ENCODE measurements at places on chromosomes 11 and 22.
A peak's percentile ranks its signal among the peaks of the same experiment; 100 is the strongest.

GRCh38 chr11:61418136-61418535 lies 11.6 kb downstream of the CPSF7 start:
- DNase-seq = no peak

DNA sequence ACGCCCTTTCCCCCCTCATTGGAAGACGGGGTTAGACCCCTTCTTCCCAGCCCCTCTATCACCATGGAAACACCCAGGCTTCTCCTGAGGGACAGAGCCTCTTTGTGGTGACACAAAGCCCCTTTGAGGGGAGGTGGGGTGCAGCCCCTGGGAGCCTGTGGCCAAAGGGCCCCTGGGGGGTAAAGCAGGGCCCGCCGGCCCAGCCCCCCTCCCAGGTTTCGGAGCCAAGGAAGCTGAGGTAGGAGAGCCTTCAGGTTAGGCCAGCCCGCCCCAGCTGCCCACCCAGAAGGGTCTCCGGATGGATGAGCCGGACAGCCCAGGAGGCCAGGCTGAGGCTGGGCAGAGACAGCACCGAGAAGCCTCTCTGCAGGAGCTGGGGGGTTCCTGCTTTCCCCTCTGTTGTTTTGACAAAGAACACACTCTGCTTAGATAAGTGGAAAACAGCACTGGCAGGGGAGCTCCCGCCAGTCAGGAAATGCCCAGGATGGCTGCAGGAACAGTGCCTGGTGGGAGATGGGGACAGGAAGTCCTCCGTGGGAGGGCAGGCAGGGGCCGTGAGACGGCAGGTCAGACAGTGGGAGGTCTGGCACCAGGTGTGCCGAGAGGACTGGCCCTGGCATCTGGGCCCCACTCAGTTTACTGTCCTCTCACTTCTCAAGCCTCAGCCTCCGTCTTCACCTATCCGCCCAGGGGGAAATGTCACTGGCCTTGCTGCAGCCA lies 18.2 kb downstream of the ARVCF start:
- DNase-seq = no peak

DNA sequence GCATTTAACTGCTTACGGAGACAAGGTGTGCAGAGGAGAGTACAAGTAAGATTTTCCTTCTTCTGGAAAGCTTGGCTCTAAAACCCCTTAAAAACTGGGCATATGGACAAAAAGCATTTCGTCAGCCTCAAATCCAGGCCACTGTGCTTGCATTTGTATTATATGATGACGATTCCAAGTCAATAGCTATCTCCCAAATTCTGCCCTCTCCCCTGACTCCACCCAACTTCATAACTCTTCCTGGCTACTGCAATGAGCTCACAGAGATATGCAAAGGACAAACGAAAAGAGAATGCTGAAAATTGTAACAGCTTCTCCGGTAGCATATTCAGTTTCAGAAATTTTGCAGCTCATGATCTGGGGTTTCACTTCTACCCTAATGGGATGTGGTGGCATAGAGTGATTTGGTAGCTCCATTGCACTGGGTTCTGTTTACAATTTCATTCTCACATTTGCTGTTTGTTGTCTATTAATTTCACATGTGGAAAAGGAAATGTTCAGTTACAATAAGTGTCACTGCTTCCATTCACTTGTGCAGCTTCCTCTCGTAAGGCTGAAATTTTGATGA lies 45.6 kb upstream of the CHRM4 start:
- DNase-seq = no peak

DNA sequence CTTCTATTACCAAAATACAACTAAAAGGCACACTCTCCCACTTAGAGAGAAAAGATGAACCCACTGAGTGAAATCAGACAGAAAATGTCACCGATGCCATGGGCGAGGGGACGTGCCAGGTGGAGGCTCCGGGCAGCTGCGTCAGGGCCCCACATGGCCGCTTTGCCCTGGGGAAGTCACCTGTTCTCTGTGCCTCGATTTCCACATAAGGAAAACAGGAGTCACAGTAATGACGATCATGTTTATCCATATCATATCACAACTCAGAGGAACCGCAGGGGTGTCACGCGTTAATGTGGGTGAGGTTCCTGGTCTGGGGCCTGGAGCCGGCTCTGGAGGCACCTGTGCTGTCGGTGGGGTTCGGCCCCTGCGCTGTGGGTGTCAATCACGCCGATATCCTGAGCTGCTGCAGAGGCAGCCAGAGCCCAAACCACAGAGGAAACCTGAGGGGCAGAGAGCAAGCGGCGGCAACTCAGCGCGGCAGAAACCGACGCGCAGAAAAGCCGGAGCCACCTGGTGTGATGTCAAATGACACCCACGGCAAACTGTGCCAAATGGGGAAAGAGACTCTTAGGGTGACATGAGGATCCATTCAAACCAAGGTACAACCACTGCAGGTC lies 243.7 kb downstream of the BRD1 start:
- DNase-seq = no peak

DNA sequence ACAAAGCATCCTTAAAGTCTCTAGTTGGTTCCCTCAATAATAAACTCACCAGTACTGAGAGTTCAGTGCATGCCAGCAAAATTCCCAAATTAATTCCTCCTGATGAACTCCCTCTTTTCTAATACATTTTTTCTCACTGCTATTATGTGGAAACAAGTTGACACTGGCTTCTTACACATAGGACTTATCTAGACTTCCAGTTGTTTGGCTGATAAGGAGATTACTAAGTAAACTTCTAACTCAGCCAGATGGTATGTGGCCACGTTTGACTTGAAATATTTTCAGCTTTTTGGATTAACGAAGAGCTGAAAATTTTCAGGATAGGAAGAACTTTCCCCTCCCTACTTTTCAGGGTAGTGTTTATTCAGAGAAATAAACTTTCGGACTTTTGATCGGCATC lies 1154.2 kb upstream of the TENM4 start:
- no peak for DNase-seq

GRCh38 chr11:92443199-92443598 lies 218.6 kb downstream of the FAT3 start:
- DNase-seq = no peak

DNA sequence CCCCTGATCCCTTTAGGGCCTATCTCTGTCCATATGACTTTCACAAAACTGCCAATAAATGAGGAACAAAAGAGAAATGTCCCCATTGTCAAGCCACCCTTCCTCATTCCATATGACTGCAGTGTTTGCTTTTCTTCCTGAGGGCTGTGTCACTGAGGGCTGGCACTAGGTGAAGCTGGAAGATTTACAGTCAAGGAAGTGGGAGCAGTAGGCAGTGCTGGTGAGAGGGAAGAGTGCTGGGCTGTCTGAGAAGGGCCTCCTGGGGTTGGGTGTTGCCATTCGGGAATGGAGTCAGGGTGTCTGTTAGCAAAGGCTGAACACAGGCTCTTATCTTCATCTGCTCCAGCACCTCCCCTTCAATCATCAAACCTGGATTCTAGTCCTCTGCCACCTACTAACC lies 30.9 kb downstream of the INSC start:
- DNase-seq = no peak

- DNase-seq = no peak
These were observed 42.4 kb upstream of the WNT7B start for GRCh38 chr22:46019351-46019750.

DNA sequence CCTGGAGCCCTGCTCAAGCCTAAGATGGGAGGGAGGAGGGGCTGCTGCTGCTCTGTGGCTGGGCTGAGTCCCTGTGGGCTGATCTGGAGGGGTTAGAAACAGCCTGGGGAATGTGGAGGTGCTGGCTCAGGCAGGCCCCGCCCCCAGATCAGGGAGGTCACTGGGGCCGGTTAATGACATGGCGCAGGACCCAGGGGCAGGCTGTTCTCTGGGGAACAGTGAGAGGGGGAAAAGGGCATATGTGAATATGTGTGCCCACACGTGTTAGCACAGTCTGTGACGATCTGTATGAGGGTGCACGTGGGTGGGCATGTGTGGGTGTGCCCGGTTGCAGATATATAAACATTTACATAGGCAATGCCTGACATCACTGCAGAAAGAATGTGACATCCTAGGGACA lies 143.5 kb downstream of the MIAT start:
- no peak for DNase-seq

DNA sequence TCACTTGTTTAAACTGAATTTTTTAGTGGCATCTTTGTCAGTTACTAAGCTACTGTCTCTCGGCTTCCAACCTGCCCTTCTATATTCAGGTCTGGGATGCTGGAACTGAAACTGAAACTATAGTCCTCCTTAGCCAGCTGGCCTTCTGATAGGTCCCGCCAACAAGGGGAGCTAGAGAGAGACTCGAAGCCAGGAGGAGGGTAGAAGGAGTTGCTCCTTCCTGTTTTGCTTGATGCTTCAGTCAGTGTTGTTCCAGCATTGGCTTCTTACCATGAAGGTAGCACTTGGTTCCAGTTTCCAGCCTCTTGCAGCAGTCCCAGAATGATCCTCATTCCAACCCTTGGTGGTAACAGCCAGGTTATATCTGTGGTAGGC lies 32.9 kb upstream of the HORMAD2 start:
- peak; percentile 8 for DNase-seq

GRCh38 chr22:42881982-42882656 lies 25.0 kb upstream of the ARFGAP3 start:
- no peak for DNase-seq

GRCh38 chr22:30564045-30564760 lies 10.3 kb downstream of the GAL3ST1 start:
- DNase-seq = no peak

GRCh38 chr11:30538251-30538650 lies 47.9 kb downstream of the MPPED2 start:
- DNase-seq = no peak

DNA sequence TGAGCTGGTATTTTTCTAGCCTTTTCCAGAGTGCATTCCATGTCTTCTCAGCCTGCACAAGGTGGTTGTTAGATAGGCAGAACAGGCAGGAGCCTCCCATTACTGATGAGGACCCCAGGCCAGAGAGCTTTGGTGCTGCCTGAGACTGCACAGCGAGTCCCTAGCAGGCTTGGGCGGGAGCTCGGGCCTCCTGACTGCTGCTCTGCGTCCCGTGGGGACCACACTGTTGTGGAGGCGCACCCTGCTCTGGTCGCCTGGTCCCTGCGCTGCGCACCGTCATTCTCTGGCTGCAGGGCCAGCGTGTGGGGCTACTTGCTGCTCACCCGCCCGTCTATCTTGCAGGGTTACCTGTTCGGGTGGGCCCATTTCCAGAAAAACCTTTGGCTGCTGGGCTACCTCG lies 8.5 kb downstream of the TPCN2 start:
- no peak for DNase-seq

GRCh38 chr11:126405906-126406305 lies 50.4 kb downstream of the ST3GAL4 start:
- no peak for DNase-seq

DNA sequence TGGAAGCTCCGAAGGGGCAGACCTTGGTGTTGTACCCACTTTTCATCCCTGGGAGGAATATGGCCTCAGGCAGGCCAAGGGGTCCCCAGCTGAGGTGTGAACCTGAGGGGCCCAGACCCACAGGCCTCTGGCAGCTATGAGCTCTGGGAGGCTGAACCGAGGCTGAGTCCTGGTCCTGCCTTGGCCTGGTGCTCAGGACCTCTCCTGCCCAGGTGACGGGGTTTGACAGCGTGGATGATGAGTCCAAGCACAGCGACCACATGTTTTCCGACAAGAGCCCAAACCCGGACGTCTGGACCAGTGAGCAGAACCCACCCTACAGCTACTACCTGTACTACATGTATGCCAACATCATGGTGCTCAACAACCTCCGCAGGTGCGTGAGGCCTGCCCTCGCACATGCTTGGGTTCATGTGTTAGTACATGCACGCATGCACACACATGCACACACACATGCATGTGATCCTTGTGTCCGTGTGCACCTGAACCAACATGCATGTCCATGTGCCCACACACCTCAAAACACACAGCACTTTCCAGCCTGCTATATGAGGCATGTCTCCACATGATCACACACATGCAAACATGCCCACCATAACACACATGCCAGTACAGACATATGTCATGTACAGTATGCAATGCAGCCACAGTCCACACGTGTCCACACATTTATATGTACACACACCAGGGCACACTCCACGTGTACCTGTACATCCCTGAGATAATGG lies 40.9 kb downstream of the RNF141 start:
- DNase-seq = no peak
